RCC 7860 (cell line): ENCODE measurements at places on chromosomes 3 and 15.
A peak's percentile ranks its signal among the peaks of the same experiment; 100 is the strongest.

GRCh38 chr3:156383441-156384025, 171.4 kb downstream of the SSR3 start:
- no peak for DNase-seq

DNA sequence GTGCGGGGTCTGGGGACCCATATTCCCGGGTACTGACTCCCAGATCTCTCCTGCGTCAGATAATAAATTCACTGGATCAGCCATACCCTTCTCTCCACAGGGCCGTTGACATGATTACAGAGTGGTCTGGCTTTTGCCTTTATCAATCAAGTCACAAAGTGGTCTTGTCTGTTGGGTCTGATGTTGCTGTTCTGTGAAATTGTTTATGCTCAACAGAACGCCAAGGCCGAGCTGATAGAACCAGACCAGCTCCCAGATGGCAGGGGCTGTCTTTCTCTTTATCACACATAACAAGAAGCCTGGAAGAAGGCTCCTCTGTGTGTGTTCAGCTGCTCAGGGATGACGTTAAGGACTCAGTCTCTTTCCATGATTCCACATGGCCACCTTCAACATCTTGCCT, 751 bp upstream of the DCLK3 start:
- DNase-seq, result no peak

- DNase-seq, result no peak
Observed at GRCh38 chr3:40731445-40731844, 206.7 kb downstream of the ZNF621 start.

DNA sequence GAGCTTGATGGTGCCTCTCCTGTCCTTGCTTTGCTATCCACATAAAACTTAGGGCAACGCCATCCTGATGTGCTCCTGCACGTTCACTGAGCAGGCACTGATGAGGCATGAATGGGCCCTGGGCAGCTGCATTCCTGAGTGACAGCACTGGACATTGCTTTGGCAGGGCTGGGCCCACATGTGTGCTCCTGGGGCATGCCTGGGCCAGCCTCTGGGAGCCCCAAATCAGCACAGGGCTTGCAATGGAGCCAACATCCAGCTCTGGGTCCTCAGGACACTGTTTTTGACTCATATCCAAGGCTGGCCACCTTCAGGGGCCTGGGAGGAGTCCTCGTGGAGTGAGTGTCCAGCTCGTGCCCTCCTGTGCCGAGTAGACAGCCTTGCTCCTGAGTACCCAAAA, 5.9 kb upstream of the TKT start:
- no peak for DNase-seq

- no peak for DNase-seq
Observed at GRCh38 chr3:98395101-98395500, 4.6 kb downstream of the OR5K3 start.

DNA sequence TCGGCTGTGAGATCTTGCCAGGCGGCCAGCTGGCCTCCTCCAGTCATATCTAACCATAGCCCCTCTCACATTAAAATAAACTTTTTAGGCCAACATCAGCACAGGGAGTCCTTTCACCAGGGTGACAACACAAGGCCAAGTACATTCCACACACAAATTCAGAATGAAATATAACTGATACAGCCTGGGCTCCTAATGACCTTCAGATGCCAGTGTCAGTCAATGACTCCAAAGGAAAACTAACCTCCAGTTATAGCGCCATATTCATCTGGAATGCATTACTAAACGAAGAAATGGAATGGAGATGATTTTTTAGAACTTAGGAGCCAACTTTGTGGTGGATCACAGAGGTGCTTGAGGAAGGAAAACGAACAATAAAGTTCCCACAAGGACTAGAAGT, 205.4 kb downstream of the GREM1 start:
- no peak for DNase-seq

- DNase-seq, result no peak
Observed at GRCh38 chr3:15272426-15273196, 59.8 kb downstream of the SH3BP5 start.

GRCh38 chr3:44833394-44833793, 28.3 kb upstream of the TMEM42 start:
- no peak for DNase-seq

DNA sequence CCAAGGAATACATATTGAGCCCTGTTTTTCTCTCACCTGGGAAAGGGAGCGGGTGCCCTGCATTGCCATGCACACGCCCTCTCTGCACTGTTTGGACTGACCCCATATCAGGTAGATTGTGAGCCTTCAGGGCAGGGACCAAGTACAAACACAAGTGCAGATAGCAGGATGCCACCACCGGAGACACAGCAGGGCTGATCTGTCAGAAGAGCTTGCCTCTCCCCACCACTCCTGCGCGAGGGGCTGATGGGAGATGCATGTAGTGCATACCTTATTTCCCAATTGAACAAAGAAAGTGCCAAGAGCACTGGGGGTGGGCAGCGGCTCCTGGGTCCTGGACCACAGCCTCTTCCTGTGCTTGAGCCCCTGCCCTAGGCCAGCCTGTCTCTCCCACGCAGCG, 9.0 kb upstream of the SLCO2A1 start:
- no peak for DNase-seq

- peak; percentile 47 for DNase-seq
Observed at GRCh38 chr3:194738254-194739093, 52.8 kb downstream of the FAM43A start.

DNA sequence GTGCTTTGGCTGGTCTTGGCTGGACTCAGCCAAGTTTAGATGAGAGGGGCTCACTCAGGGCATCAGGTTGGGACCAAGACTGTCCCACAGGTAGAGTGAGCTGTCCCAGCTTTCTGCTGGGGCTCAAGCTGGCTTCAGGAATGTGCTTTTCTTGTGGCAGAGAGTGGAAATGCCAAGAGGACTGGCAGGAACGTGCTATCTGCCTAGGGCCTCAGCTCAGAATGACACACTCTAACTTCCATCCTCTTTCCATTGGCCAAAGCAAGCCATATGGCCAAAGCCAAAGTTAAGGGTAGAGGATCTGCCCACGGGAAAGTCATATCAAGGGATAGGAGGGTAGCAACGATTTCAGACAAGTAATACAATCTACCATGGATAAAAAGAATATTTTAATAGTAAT, 178.8 kb downstream of the ABHD5 start:
- peak; percentile 59 for DNase-seq

- DNase-seq, result peak; percentile 81
Observed at GRCh38 chr3:177679568-177680471, 482.5 kb upstream of the TBL1XR1 start.

DNA sequence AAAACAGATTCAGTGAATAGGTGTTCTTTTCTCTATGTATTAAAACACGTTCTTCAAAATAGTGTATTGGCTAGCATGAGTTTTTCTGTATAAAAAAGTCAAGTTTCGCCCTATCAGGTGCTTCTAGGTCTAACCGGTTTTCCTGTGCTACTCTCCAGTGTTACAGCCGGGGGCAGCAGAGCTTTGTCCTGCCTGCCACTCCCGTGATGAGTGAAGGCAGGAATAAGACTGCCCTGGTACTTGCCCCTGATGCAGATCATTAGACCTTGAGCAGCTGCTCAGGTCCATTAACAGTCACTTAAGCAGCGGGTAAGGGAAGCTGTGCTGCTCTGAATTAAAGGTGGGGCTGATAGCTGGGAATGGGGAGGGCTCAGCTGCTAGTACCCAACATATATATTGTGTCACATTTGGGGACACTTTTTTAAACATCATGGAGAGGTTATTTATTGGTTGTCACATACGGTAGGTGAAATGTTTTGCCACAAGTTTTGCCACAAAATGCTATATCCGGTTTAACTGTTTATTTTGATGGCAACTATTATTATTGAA, 1.3 kb upstream of the UNC13C start:
- peak; percentile 33 for DNase-seq

- DNase-seq, result no peak
Observed at GRCh38 chr15:43868406-43868805, 41.6 kb downstream of the WDR76 start.

GRCh38 chr15:52678468-52679231, 538 bp downstream of the ATOSA start:
- DNase-seq, result peak; percentile 21

DNA sequence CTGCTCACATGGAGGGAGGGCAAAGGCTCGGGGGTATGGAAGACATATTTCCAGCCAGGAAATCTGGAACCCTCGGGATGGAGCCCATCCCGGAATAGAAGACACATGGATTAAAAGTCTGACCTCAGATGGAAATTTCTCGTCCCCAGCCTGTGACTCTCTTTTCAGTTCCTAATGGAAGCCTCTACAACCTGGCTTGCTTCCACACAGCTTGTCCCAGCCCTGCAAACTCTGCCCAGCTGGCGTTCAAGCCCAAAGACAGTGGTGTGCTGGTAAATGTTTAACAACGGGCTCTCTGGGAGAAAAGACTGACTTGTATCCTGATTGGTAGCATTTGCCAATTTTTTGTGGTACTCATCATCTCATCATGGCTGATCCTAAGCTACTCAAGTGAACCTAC, 35.6 kb upstream of the TLE3 start:
- no peak for DNase-seq

DNA sequence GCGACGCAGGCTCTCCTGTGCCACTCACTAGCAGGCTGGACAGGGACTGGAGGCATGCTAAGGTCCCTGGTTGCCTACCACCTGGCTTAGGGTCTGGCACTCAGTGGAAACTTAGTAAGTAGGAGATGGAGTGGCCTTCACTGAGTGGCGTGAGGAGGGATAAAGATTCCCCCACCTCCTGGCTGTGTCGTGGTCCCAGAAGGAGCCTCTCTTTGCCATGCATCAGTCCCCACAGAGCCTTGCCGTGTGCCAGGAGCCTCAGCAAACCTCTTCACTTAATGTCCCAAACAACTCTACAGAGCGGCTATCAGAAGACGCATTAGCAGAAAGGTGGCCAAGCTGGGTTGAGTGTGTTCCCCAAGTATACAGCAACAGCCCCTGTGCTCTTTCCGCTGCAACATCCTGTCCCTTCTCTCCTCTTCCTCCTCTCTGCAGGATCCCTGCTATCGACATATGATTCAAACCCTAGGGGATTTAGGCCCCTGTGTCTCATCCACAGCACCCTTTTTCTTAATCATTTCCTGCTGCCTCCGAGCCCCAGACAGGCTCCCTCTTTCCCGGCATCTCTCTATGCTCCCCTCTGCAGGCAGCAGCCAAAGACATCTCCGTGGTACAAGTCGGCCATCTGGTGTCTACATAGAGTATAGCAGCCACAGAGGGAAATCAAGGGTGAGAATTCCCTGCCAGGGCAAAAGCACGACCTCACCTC, 66.7 kb downstream of the SLC6A1 start:
- DNase-seq, result peak; percentile 54

DNA sequence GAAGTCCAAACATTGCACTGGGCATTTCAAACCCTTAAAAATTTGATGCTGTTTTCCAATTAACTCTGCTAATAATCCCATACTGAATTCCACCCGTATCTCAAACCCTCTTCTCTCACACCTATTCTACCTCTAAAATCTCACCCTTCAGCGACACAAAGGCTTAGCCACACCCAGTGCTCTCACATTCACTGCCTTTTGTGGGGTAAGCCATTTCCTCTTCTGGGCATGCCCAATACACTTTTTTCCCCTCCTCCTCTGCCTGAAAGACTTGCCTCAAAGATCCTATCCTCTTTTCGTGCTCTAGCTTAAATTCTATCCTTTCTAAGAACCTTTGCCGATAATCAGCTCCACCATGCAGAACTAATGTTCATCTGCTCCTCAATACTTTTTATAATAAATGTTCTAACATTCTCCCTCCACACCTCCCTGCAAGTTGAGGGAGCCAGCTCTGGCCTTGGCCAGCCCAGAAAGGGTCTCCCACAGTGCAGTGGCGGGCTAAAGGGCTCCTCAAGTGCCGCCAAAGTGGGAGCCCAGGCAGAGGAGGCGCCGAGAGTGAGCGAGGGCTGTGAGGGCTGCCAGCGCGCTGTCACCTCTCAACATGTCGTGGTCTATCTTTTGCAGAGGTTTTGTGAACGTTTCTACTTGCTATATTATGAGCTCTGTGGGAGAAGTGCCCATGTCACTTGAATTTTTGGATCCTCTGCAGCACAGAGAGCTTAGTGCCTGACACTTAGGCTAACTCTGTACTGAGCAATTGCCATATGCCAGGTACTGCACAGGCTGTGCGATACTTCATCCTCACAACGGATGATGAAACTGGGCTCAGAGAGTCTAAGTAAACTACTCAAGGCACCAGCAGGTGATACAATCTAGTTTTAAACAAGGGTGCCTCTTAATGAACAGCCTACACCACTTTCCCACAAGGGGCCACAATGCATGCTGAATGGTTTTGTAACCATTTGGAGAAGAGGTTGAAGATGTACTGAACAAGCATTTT, 53.6 kb upstream of the BCL6 start:
- no peak for DNase-seq

- DNase-seq, result no peak
Observed at GRCh38 chr15:38745126-38745525, 180.5 kb upstream of the RASGRP1 start.

GRCh38 chr3:23761440-23761896, 44.3 kb upstream of the UBE2E1 start:
- DNase-seq, result no peak

- DNase-seq, result peak; percentile 90
Observed at GRCh38 chr15:67076147-67076843, 10.9 kb downstream of the SMAD3 start.

DNA sequence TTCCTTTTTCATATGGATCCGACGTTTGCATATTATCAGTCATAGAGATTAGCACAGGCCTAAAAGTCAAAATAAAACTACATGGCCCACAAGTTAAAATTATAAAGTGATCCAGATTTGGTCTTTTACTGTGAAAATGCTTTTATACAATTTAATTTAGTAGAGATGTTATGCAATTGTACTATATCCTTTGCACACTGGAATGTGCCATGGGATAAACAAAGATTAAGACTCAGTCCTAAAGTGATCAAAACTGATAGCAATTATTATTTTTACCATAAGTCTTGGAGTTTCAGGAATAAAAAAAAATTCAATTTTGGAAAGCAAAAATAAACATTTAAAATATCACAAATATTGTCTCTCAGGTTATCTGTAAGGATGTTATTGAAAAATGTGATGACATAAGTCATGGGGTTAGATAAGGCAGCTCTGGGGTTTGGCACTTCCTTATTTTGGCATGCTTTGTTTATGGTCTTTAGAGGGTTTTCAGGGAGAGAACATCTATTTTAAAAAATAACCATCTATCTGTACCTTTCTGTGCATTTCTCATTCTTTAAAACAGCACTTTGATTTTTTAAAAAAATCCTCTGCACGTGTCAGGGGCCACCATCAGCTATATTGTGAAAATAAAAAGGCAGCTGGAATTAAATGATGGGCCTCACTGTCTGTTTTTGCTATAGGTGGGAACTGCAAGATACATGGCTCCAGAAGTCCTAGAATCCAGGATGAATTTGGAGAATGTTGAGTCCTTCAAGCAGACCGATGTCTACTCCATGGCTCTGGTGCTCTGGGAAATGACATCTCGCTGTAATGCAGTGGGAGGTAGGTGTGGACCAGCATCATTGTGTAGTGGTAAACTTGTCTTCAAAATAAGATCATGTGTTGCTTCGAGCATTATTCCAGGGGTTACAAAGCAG, 67.3 kb downstream of the TGFBR2 start:
- no peak for DNase-seq

DNA sequence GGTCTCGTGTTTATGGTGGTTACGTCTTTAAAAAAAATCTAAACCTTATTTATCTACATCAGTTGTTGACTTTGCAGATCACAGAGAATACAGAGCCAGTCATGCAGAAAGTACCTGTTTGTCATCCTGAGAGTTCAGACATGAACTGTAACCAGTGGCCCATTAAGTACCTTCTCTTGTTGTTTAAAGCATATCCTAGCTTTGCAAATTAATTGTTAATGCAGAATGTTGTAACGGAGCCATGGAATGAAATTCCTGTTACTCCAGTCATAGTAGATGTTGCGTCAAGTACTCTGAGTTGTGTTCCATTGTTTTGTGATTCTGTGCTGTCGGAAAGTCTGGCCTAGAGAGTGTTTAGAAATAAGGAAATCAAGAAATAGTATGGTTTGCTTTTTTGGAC, 205.2 kb downstream of the RBMS3 start:
- peak; percentile 55 for DNase-seq

- DNase-seq, result peak; percentile 56
Observed at GRCh38 chr15:59268168-59268851, 61.7 kb downstream of the LDHAL6B start.
